ENCODE measurements at places on chromosomes 2 and 18.
A peak's percentile ranks its signal among the peaks of the same experiment; 100 is the strongest.

- DNase-seq = no peak
Observed at GRCh38 chr2:183028108-183028507, 10.1 kb downstream of the NCKAP1 start.

DNA sequence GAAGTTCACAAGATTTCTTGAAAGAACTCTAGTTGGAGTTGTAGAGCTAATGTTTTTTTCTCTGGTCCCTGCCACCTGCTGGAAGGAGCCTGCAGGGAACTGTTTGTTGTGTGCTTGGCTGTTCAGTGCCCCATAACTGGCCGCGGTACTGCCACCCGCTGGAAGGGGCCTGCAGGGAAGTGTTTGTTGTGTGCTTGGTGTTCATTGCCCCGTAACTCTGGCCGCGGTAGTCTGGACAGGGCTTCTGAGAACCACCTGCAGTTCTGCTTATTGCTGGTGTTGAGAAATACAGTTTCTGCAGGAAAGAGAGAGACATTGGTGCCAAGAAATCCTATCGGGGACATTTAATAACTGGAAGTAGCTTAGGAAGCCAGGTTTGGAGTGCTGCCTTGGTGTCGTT, 58.1 kb downstream of the AGAP1 start:
- DNase-seq = peak; percentile 41

DNA sequence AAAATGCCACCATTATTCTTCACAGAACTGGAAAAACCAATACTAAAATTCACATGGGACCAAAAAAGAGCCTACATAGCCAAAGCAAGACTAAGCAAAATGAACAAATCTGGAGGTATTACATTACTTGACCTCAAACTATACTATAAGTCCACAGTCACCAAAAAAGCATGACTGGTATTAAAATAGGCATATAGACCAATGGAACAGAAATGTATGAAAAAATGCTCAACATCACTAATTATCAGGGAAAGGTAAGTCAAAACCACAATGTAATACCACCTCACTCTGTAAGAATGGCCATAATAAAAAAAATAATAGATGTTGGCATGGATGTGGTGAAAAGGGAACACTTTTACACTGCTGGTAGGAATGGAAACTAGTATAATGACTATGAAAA, 158.6 kb downstream of the CDH2 start:
- DNase-seq = no peak

DNA sequence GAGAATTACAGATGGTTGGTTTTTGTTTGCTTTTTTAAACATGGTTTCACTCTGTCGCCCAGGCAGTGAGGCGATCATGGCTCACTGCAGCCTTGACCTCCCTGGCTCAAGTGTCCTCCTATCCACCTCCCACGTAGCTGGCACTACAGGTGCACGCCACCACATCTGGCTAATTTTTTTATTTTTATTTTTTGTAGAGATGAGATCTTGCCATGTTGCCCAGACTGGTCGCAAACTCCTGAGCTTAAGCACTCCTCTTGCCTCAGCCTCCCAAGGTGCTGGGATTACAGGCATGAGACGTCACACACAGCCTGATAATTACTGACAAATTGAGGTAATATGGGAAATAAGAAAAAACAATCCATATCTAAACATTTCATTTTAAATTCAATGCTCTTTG, 110.5 kb upstream of the ZSWIM2 start:
- DNase-seq = no peak

- DNase-seq = no peak
Observed at GRCh38 chr2:96526615-96527285, 9.8 kb upstream of the ARID5A start.

- DNase-seq = no peak
Observed at GRCh38 chr2:234989183-234989701, 37.4 kb downstream of the SH3BP4 start.

- no peak for DNase-seq
Observed at GRCh38 chr2:72780477-72780876, 45.4 kb downstream of the EXOC6B start.

GRCh38 chr2:43356774-43357173, 130.4 kb upstream of the ZFP36L2 start:
- peak; percentile 32 for DNase-seq
